ENCODE measurements at places on chromosomes 11 and 22. TPM values are rescaled to one million over a fixed set of nuclear protein-coding genes. Genes with fewer than 3 reads are reported as not detected.
A peak's percentile ranks its signal among the peaks of the same experiment; 100 is the strongest.

USP2 gene
- total RNA-seq = 1.2 TPM

UCP3 gene
- 0.28 TPM for total RNA-seq

CNTF gene
- 1.7 TPM for total RNA-seq

SLC5A4 gene
- total RNA-seq = 2.7 TPM

GRCh38 chr11:86116386-86116726 is 47.5 kb upstream of the PICALM start:
- DNase-seq = peak; percentile 25

GRCh38 chr11:109249597-109249996 is 172.4 kb upstream of the C11orf87 start:
- no peak for DNase-seq

GRCh38 chr11:113447621-113448315 is 27.4 kb downstream of the DRD2 start:
- DNase-seq = peak; percentile 1

- DNase-seq = no peak
These were observed 46.7 kb downstream of the MED15 start for GRCh38 chr22:20553947-20554741.

DNA sequence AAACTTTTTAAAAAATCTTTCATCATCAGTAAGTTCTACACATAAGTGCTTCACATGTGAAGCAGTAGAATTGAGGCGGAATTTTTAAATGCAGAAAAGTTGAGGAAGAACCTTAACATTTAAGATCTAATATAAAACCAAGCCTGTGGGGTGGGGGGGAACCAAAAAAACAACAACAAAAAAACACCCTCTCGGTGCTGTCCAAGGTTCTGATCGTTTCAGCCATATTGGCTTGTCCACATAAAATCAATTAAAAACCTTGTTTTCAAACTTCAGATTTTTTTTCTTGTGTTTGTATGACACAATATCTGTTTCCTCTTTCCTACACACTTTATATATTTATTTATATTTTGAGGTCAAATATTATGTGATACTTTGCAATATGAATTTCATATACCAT is 130.0 kb downstream of the WNT7B start:
- peak; percentile 16 for DNase-seq

GRCh38 chr11:79304599-79305212 is 136.1 kb downstream of the TENM4 start:
- no peak for DNase-seq

- DNase-seq = peak; percentile 68
These were observed at the start of gene KMT5B for GRCh38 chr11:68213135-68213515. TSS of gene KMT5B (minus strand) at chr11:68213296. CDS start at chr11:68190076, 23,220 bp downstream.

- DNase-seq = peak; percentile 93
These were observed 187.2 kb downstream of the MAML2 start for GRCh38 chr11:96155627-96156378.

- DNase-seq = no peak
These were observed 96.8 kb upstream of the PLET1 start for GRCh38 chr11:112357488-112357887.

DNA sequence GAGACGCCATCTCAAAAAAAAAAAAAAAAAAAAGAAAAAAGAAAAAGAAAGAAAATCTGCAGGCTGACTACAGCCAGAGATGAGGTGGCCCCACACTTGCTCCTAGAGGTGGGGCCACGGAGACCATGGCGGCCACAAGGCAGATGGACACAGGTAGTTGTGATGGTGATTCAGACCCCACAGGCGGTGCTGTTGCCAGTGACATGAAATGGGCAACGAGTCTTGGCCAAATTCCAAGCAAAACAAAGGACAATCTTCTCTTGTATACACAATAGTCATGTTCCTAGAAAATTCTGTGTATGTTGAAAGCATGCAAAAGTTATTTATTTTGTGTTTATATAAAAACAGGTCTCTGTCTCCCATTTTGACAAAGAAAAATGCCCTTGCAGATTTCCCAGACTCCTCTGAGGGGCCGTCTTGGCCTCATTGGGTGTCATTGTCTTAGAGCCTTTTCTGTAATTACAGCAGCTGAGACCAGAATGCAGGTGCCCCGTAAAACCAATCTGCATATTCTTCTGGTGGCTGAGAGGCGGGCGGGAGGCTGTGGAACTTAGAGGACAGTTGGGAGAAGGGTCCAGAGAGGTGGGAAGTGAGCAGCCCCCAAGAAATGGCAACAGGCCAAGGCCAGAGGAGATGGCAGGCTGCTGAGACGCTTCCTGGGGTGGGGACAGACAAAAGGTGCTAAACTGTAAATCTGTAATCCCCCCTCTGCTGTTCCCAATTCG is 22.5 kb upstream of the DAGLA start:
- DNase-seq = peak; percentile 70

DNA sequence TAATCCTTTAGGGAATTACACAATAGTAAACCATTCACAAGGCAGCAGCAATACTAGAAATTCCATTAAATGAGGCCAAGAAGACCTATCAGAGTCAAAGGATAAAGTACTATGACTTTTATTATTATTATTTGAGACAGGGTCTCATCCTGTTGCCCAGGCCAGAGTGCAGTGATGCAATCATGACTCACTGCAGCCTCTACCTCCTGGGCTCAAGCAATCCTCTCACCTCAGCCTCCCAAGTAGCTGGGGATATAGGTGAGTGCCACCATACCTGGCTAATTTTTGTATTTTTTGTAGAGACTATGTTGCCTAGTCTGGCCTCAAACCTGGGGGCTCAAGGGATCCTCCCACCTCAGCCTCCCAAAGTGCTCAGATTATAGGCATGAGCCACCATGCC is 51.8 kb downstream of the TTC28 start:
- no peak for DNase-seq

DNA sequence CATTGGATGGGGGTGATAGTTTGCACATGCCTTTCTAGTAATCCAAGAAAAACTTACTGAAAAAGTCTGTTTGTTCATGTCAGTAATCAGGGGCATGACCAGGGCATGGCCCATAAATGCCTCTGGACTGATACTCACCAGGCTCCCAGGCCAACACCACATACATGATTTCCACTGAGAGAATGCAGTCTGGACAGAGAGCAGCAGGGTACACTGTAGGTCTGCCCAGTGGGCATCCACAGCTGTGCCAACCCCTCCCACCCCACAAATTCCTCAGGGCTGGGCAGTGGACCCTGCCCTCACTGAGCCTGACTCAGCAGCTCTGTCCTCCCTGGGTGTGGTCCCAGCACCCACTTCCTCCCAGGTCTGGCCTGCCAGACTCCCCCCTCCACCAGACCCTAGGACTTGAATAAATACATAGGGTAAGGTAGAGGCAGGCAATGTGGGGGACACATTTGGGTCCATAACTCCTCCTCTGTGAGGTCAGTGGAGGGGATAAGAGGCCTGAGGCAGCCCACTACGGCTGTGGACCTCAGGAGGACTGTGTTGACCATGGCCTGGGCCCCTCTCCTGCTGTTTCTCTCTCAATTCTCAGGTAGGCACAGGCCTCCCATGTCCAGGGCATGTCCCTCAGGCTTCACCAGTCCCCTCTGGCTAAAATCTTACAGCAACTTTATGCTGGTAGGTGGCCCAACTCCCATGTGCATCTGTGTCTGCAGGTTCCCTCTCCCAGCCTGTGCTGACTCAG is 92.2 kb upstream of the TOP3B start:
- no peak for DNase-seq

DNA sequence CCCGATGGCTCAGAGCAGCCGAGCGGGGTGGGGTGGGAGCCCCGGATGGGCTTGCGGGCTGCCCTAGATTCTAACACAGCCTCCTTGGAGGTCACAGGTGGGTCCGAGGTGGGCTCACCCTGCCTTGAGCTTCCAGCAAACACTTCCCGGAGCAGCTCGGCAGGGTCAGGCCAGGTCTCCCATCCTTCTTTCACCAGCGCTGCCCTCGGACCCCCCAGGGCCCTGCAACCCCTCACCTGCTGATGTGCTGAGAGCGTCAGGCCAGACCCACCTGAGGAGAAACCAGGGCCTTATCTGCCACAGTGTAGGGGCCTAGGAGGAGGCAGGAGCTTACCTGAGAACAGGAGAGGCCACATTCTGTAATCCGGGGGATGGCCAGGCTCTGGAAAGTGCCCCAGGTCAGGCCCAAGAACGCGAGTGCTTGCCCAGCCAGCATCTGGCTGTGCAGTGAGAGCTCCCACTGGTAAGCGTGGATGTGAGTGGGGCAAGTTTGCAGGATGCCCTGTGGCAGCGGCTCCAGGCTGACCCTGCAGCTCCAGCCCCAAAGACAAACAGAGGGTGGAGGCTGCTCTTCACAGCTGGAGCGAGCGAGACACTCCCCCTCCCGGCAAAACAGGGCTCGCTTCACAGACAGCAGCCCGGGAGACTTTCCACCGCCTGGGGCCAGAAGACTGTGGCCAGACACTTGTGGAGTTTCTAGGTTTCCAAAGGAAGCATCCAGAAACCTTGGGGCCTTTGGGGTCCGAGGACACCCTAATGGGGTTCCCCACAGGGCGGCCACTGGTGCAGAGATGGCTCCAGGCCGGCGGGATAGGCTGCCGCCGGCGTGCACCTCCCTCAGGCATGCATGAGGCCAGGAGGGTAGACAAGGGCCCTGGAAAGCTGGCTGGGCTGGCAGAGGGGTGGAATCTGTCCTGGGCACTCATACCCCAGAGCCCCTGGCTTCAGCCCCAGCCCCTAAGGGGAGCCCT is at the start of gene IL17REL:
Gene IL17REL, minus strand, starts transcription at position 555 of the 971 bp plus-strand sequence. Its CDS starts 119 bp downstream, at position 436.
- DNase-seq = peak; percentile 18

GRCh38 chr22:21703684-21704316 is 31.8 kb downstream of the YPEL1 start:
- no peak for DNase-seq

DNA sequence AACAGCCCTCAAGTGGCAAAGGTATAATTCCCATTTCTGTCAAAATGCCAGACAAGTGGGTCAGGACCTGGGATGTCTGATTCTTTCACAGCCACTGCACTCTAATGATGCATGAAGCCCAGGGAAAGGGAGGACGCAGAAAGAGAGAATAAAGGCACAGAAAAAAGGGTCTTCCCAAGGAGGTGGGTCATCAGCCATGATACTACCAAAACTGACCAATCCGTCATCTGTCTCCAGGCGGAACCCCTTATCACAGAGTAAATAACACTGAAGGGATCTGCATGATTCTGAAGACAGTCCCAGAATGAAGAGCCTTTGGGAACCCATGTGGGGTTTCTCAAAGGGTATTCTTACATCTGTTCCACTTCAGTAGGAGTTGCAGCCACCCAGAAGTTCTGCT is 73.8 kb upstream of the OPCML start:
- DNase-seq = no peak

GRCh38 chr11:86802601-86803051 is 2.3 kb downstream of the PRSS23 start:
- peak; percentile 80 for DNase-seq

DNA sequence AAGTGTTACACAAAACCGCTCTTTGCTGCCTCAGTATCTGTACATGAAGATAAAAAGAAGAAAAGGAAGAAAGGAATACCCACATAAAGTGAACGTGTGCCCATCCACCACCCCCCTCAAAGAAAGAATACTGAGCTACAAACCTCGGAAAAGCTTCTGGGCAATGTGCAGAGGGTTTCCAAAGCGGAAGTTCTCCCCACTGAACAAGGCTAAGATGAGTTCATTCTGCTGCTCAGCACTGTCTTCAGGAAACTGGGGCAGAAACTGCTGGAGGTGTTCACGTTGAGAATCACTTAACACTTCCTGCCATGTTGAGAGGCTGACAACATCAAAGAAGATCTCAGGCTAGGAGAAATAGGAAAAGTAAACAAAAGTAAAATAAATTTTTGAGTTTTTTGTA is 6.9 kb downstream of the NFRKB start:
- no peak for DNase-seq

DNA sequence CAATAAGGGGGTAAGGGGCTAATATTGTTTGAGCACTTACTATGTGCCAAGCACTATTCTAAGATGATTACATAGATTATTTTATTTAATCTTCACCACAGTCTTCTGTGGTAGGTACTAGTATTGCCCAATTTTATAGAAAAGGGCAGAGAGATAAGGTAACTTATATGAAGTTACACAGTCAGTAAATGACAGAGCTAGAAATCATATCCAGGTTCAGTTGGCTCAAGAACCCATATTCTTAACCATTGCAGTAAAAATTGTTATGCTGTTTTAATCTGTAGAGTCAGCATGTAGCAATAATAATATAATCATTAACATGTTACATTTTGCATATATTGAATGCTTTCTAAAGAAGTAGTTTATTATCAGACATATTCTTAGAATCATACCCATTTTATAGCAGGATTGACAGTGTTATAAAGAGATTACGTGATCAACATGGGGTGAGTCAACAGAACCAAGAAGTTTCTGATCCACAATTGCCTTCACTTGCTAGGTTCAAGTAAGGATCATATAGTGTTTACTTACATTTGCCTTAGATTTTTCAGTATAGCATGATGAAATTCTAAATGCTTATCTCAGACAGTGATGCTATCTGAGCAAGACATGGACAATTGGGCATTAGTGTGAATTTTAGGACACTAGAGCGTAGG is 46.4 kb downstream of the CSTPP1 start:
- no peak for DNase-seq

DNA sequence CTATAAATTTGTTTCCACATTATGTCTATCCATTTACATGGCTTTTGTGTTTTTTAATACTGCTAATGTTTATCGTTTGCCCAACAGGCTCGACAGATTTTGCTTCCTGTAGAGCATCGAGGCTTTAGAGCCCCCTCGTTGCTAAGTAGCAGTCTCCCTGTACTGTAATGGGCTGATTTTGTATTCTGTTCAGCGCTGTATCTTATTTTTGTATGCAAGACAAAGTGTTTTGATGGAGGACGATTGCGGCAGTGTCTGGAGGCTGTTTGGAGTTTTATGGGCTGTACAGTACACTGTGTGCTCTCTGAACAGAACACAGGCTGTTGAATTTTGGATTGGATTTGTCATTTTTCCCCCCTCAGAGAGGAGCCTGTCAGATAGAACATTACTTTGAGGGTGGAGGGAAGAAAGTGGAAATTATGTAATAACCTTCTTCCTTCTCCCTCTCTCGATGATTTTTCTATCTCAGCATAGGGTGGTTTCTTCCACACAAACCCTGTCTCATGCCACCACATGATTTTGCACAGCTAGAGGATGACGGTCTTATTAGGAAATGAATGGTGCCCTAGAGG is 104.4 kb downstream of the ZBTB16 start:
- DNase-seq = peak; percentile 37

DNA sequence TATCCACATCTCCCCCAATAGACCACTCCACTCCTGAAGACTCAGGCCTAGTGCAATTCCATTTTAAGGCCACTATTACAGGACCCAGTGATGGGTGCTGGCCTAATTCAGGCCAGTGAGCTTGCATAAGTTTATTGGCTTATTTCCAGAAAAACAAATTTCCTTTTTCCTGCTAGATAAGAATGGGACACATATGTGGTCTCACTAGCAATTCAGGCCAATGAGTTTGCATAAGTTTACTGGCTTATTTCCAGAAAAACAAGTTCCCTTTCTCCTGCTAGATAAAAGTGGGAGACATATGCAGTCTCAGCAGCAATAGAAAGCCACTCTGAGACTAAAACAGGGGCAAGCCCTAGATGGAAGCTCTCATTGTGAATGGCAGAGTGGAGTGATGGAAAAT is 22.4 kb downstream of the ADM start:
- peak; percentile 81 for DNase-seq
